Muscle of back (tissue), 13 donors: ENCODE measurements at places on chromosomes 7 and 10.

- DNase-seq = peak; percentile 21
Observed at GRCh38 chr10:116469437-116469836, 41.8 kb downstream of the PNLIPRP3 start.

DNA sequence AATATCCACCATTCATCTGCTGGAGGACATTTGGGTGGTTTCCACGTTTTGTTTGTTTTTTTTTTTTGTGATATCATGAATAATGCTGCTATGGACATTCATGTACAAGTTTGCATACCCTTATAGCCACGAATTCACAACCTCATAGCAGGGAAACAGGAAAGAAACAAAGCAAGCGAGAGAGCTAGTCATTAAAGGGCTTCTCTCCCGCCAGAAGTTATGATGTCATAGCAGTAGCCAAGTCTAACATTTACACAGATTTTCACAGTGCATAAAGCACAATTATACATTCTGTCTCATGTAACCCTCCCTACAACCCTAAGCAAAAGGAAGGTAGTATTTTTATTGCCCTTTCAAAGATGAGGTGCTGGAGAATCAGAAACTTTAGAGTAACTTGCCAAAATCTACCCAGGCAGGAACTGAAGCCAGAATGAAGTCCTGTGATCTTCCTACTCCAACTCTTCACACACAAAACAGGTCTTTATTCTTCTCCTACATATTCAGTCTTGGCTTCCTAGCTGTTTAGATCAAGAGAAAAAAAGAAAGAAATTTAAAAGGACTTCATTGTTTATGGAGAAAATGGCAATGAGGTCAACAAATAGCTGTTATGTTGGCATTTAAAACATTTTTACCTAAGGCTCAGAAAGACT lies 33.9 kb upstream of the GPAM start:
- no peak for DNase-seq

DNA sequence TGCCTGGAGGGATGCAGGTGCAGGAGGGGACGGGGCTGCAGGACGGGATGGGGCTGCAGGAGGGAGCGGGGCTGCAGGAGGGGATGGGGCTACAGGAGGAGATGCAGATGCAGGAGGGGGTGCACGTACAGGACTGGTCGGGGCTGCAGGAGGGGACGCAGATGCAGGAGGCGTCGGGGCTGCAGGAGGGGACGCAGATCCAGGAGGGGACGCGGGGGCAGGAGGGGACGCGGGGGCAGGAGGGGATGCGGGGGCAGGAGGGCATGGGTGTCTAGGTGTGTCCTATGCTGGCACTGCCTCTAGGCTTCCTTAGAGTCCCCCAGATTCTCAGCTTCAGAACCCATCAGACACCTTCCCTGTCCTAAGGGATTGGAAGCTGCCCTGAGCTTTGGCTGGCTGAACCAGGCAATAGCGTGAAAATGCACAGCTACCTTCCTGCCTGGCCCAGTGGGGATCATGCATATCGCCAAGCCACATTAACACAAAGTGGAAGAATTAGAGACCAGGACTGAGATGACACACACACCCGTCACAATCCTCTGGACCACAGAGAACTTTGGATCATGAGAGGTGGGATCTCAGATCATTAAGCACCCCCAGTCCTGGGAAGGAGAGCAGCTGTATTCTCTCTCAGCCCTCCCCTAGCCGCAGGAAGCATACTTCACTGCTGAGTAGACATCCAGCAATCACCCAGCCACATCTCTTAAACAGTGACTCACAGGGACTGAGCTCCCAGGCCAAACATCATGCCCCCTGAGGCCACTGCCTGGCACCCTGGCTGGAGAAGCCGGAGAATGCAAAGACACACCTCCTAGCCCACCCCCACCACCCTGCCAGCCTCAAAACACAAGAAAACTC lies 67.3 kb downstream of the VWA2 start:
- no peak for DNase-seq

DNA sequence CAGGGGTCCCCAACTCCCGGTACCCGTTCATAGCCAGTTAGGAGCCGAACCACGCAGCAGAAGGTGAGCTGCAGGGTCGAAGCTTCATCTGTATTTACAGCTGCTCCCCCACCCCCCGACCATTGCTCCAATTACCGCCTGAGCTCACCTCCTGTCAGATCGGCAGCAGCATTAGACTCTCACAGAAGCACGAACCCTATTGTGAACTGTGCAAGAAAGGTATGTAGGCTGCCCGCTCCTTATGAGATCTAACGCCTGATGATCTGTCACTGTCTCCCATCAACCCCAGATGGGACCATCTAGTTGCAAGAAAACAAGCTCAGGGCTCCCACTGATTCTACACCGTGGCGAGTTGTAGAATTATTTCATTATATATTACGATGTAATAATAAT lies 14.6 kb upstream of the AZGP1 start:
- DNase-seq = no peak

DNA sequence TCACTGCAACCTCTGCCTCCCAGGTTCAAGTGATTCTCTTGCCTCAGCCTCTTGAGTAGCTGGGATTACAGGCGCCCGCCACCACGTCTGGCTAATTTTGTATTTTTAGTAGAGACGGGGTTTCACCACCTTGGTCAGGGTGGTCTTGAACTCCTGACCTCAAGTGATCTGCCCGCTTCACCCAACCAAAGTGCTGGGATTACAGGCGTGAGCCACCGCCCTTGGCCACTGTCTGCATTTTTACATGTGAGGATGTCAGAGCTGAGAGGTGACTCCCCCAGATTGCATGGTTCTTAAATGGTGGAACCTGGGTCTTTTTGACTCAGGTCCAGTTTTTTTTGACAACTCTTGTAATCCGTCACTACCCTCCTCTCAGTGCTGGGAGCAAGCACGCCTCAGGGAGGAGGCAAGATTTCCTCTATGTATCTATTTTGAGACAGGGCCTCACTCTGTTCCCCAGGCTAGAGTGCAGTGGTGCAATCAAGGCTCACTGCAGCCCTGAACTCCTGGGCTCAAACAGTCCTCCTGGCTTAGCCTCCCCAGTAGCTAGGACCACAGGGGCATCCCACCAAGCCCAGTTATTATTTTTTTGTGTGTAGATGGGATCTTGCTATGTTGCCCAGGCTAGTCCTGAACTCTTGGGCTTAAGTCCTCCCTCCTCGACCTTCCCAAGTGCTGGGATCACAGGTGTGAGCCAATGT lies 1.2 kb upstream of the SRRT start:
- no peak for DNase-seq

GRCh38 chr7:70178787-70179186 lies 580.5 kb downstream of the AUTS2 start:
- DNase-seq = no peak

- DNase-seq = no peak
Observed at GRCh38 chr7:133676805-133677370, 424.0 kb downstream of the EXOC4 start.

GRCh38 chr7:11473807-11474424 lies 358.1 kb downstream of the THSD7A start:
- DNase-seq = no peak

DNA sequence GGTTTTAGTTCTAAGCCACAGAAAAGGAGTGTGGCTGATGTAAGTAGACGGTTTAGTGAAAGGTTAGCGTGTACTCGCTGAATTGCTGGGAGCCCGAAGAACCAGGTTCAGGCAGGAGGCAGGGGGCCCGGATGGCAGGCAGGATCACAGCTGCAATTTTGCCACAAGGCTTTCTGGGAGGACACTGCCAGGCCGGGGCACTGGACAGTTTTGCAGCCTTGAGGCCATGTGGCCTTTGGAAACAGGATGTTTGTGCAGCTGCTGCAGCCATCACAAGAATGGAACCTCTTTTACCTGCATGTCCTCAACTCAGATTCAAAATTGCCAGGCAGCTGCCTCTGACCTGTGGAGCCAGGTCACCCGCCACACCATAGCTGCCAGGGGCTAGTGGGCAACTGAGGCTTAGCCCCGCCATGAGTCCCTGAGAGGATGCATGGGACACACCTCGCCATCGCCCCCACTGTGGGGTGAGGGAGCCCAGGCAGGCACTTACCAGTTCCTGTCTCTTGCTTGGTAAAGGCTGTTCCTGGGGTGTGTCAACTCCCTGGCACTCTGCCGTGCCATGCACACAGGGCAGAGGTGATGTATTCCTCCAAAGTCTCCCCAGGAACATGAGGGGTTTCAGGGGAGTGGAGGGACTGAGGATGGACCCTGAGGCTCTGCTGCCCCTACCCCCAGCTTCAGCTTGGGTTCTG lies 188.6 kb downstream of the RPS24 start:
- DNase-seq = no peak

- no peak for DNase-seq
Observed at GRCh38 chr7:24827027-24827426, 69.8 kb upstream of the GSDME start.

DNA sequence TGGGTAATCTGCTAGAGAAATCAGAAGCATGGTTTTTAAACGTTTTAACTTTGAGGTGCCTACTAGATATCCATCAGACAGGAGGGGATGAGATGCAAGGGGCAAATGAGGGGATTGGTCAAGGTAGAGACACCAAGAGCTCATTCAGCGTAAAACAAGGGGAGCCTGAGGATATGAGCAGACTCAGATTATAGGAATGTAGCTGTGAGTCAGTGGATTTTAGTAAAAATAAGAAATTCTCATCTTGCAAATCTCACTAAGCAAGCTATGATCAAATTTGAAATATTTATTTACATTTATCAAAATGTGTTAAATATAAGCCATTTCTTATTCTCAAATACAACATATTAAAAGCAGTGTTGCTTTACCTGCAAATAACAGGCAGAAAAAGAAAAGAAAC lies 21.4 kb upstream of the TFEC start:
- DNase-seq = no peak

GRCh38 chr7:99422186-99422585 lies 13.4 kb downstream of the BUD31 start:
- no peak for DNase-seq

DNA sequence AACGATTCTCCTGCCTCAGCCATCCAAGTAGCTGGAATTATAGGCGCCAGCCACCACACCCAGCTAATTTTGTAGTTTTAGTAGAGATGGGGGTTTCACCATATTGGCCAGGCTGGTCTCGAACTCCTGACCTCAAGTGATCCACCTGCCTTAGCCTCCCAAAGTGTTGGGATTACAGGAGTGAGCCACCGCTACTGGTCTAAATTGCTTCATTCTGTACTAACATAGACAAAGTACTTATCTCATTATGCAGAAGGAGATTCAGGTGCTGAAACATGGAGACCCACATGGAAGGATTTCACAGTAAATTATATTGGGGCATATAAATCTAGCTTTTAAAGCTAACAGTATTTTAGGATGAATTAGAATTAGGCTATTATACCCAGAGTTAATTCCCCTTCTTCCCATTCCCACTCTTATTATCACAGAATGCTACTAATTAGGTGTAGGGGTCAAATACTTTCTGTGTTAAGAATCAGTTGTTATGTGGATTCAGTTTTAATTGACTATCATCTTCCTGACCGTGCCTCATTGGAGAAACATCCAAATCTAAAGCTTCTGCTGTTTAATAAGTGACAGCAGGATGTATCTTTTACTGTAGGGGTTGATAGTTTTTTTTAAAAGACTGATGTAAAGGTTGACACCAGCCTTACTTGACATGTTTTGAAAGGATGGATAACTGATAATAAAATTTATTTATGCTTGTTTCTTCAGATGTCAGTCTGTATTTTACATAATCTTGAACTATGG lies 27.2 kb downstream of the ADK start:
- DNase-seq = no peak

DNA sequence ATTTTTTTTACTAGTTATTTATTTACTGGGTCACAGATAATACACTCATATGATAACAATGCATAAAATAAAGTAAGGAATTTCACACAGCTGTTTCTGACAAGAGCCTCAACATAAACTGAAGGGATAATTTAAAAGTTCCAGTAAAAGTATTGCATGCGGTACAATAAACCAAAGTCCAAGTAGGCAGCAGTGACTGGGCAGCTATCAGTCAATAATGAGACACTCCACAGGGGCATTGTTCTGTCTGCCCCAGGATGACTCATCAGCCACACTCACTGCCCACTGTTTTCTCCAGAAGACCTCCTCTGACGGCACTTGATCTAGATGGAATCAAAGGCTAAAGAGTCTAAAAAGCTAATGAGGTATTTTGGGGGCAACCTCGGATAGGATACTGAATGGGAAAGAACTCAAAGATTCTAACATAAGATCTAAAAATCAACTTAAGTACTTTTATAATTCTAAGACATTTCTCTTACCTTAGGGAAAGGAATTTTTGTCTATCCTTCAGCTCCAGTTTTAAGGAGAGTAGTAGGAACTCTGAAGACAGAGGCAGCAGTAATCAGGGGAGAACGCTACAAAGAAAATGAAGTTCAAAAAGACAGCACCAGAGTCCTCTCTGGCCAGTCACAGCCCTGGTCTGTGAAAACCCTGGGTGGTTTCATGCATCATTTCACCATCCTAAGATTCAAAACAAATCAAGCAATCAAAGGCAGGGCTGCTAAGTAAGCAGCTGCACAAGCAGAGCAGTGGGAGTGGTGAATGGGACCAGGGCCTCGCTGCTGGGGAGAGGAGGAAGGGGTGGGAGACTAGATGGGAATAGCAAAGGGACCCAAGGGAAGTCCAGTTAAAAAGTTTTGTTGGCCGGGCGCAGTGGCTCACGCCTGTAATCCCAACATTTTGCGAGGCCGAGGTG lies 175.1 kb downstream of the AVL9 start:
- no peak for DNase-seq

DNA sequence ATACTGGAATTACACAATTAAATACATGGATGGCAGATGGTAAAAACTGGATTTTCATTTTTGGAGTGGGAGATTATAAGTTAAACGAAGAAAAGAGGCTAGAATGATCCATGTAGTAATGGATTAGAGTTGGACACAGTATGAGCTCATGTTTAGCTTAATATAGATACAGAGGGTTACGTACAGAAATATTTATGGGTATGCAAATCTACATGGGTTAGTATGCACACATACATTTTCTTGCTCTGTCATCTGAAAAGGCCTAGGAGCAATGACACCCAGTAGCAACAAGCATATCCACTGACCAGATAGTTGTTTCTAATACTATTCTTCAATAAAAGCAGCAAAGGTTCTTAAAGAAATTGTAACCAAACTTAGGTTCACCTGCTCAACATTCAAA lies 366.4 kb downstream of the SEMA3D start:
- DNase-seq = no peak

- DNase-seq = no peak
Observed at GRCh38 chr7:130593033-130593432, 75.5 kb downstream of the COPG2 start.

DNA sequence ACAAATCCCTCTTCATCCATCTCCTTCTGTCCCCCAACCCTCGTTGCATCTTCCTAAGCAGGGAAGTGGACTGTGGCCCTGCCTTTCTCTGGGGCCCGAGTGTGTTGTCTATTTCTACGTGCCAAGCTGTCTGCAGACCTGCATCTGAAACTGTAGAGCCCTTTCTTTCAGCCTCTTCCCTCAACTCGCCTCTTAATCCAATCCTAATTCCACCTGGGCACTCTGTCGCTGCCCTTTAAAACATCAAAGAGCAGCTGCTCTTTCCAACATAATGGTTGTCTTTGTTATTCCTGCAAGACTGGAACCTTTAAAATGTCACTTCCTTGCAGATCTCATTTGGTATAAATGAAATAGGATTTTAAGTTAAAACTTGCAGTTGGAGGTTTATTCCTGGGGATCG lies 21.5 kb upstream of the ADAM12 start:
- no peak for DNase-seq

- no peak for DNase-seq
Observed at GRCh38 chr10:46236941-46237681, 49.7 kb upstream of the ANTXRL start.
